ENCODE measurements at places on chromosomes 4 and X.

GRCh38 chr4:58560736-58561135 is 1450.6 kb upstream of the IGFBP7 start:
- H3K4me3 ChIP-seq, result no peak overlapping the region
- no peaks in the 10 kb centered on the region for H3K27me3 ChIP-seq
- no peaks in the 10 kb centered on the region for H3K36me3 ChIP-seq
- H3K27ac ChIP-seq, result no peak overlapping the region

DNA sequence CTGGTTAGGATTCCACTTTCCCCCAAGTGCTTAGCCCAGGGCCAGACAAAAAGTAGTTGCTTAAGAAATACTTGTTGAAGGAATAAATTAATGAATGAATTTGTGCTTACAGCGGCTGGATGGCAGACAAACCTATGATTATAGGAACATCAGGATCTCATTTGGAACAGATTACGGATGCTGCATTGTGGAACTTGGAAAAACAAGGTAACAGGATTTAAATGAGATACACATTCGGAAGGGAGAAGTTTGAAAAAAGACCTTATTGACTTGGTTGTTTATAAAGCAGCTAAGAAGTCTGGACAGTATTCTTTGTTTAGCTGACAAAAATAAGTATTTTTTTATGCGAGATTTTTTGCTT is 572 bp downstream of the EXOSC9 start:
- H3K27ac ChIP-seq, result peak overlapping the region; percentile 95
- H3K36me3 ChIP-seq, result no peaks in the 10 kb centered on the region
- peaks cover 4% of the 10 kb centered on the region for H3K27me3 ChIP-seq
- H3K4me1 ChIP-seq, result peaks cover 2% of the 10 kb centered on the region
- H3K4me3 ChIP-seq, result peak overlapping the region; percentile 92

GRCh38 chr4:176193126-176193525 is 2.3 kb downstream of the SPATA4 start:
- H3K27ac ChIP-seq, result no peak overlapping the region
- no peak for DNase-seq
- no peaks in the 10 kb centered on the region for H3K4me1 ChIP-seq
- H3K36me3 ChIP-seq, result no peaks in the 10 kb centered on the region
- no peaks in the 10 kb centered on the region for H3K27me3 ChIP-seq

DNA sequence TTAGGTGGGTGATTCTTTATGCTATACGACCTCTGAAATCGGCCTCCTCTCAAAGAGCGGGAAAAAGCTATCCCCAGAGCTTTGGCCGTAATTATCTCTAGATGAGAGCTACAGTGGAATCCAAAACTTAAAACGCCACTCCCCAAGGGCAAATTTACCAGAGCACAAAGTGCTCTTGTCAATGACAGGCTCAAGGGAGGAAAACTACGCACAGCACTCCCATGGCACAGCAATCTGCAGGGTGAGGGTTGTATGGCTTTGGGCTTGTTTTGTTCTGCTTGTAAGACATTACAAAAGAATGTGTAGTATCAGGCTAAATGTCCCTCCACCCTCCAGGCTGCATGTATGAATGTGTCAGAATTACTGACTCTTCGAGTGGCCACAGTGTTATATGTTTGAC is 44.0 kb downstream of the ARHGEF6 start:
- no peak for DNase-seq
- no peaks in the 10 kb centered on the region for H3K36me3 ChIP-seq
- H3K4me3 ChIP-seq, result no peak overlapping the region
- no peaks in the 10 kb centered on the region for H3K27me3 ChIP-seq

- H3K4me1 ChIP-seq, result peaks cover 7% of the 10 kb centered on the region
- H3K36me3 ChIP-seq, result no peaks in the 10 kb centered on the region
- H3K27me3 ChIP-seq, result no peaks in the 10 kb centered on the region
- no peak overlapping the region for H3K4me3 ChIP-seq
Observed at GRCh38 chrX:30153175-30153880, 62.0 kb upstream of the MAGEB2 start.

DNA sequence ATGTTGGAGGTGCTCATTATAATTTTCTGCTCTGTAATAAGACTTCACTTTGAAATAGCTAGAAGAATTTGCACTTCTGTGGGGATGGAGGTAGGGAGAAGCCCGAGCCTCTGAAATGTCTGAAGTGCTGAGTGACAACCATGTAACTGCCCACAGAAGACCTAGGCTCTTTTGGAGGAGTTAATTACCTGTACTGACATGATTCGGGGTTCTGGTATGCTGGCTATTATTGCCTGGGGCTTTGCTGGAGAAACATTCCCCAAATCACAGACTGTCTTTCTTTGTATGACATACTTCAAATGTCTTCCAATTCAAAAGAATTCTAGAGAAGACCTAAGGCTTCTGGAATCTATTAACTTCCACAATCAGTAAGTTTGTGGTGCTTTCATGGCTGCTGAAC is 211.2 kb upstream of the POF1B start:
- H3K27ac ChIP-seq, result no peak overlapping the region
- no peaks in the 10 kb centered on the region for H3K4me1 ChIP-seq
- H3K4me3 ChIP-seq, result no peak overlapping the region
- H3K36me3 ChIP-seq, result no peaks in the 10 kb centered on the region
